Non-pigmented ciliary epithelial cell (primary cell): ENCODE measurements at places on chromosomes 12 and 14.

GRCh38 chr14:103088921-103089320 is 4.9 kb downstream of the LBHD2 start:
- DNase-seq, result no peak

DNA sequence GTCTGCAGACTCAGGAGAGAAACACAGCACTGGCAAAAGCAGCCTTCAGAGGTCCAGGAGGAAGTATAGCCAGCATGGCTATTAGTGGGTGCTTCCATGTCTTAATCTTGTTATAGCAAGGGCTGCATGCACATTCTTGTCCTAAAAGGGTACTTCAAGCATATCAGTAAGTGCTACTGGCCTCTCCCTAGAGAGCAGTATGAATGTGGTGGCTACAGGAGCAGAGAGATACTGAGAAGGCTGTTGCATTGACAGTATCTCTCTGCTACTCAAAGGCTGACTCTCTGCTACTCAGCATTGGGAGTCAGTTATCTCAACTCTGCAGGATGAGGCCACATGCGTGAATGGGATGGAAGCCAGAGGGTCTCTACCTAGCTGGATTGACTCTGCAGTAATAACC is 2.0 kb downstream of the GARIN6 start:
- DNase-seq, result no peak

GRCh38 chr14:96267916-96268315 is 11.9 kb downstream of the BDKRB1 start:
- DNase-seq, result no peak

DNA sequence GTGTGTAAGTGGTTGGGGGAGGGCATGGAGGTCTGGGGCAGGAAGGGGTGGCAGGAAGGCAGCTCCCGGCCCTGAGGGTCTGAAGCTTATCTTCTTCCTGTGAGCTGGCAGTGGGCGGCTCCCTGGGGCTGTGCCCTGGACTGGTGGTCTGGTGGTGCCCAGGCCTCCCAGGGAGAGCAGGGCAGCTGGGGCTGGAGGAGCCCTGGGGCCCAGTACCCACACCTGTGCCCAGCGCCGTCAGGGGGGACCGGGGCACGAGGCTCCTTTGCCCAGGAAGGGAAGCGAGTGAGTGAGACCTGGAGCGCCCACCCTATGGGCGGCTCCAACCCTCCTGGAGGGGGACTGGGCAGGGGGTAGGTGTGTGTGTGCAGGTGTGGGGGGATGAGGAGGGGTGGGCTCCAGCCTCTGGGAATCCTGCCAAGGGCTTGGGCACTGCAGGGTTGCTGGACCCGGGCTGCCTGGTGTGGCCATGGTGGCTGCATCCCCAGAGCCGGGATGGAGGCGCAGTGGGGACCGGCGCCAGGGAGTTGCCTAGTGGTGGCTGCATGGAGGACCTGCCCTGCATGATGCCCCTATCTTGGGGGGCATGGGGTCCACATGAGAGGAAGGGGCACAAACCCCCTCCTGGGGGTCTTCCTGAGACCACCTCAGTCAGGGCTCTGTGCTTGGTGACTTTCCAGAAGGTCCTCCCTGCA is 353.6 kb downstream of the TMEM121 start:
- DNase-seq, result no peak

GRCh38 chr14:60922050-60922449 is 58.8 kb downstream of the TRMT5 start:
- no peak for DNase-seq

DNA sequence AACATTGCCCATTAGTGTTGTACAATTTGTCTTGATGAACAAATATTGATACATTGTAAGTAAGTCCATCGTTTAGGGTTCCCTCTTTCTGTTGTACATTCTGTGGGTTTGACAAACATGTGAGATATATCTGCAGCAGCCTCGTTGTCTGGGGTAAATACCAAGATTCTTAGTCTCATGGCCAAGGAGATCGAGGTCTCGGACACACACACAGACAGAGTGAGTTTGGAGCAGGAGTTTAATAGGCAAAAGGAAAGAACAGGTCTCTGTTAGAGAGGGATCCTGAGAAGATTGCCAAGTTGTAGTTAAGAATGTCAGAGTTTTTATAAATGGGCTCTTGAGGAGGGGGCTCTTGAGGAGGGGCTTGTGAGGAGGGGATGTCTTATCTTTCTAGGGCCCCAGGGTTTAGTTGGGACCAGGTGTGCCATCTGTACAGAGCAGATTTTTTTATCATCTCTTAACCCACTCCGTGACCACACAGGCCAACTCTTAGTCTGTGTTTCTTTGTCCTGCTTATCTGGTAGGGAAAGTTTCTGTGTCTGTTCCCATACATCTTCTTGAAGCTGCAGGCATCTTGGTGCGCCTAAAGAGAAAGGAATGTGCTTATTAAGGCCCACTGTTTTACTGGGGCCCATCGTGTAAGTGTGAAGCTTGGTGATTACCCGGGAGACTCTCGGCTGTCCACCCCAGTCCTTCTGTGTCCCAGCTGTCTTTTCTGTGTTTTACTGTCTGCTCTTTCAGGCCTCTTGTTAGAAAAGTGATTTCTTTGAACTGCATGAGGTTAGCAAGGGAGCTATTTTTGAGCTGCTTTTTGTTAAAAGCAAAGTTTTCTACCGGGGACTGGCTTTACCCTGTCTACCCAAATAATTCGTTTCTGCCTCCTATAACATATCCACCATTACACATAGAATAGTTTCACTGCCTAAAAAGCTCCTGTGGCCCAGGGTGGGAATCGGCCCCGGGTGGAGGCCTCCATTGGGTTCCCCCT is 22.4 kb upstream of the CLEC2D start:
- DNase-seq, result no peak

- DNase-seq, result no peak
These were observed 36.0 kb upstream of the PPP4R3A start for GRCh38 chr14:91545946-91546716.

DNA sequence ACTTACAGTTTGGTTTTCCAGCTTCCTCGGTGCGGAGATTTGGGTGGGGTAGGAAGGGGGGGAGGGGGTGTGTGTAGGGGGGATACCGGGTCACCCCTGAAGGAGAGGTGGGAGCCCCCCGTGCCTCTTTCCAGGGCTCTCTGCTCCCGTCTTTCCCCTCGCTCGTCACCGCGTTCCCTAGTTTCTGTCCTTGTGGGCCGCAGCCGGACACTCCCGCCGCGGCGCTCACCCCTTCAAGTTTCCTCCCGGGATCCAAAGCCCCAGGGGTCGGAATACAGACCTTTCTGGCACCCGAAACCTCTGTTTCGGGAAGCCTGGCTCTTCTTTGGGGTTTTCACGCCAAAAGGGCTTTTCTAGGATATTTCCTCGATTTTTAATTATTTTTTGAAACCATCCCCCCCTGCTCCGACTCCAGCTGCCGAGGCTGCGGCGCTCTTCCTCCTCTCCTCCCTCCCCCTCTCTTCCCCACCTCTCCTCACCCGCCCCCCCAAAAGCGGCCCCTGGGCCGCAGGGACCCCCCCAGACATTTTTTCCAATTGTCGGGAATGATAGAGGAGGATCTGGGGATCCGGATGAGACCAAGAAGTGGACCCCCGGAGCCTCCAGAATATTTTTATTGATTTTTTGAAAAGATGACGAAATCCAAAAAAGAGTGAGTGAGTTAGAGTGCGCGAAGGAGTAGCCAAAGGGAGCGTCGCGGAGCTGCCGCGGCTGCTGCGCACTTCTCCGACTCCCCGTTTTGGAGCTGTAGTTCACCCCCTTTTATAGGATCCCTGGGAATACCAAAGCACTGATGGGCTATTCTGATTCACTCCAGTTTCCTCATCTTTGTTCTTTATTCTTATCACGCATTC is 1.7 kb downstream of the CCND2 start:
- DNase-seq, result no peak

- DNase-seq, result no peak
These were observed 832.0 kb downstream of the GALC start for GRCh38 chr14:87160989-87161388.
